Pancreas (tissue), 10 donors: ENCODE measurements at places on chromosomes 11 and 22. TPM values are rescaled to one million over a fixed set of nuclear protein-coding genes. Genes with fewer than 3 reads are reported as not detected.

DNA sequence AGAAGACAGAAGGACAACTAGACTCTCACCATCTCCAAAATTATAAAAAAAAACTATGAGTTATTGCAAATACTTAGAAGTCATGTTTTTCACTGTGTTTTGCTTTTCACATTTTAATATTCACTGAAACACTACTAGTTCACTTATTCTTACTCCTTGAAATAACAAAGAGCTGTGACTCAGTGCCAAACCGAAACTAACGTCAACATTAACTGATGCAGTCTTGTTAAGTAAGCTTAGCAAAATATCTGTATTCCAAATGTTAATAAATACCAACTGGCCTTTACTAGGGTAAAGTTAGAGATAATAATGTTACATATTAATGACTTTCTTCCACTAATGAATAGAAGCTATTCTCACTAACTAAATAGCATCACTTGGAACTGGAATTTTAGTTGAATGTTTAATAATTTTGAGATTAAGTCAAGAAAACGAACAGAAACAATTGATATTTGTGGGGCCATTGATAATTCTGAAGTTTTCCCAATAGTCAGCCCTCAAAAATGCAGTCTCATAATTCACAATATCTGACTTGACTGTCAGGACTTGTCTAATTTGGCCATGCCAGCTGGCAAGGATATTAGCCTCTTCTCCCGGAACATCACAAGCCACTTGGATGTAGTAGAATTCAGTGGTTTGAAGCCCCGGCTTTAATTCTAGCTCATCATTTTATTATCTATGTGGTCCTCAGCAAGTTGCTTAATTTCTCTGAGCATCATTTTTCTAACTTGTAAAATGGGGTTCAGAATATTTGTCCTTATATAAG lies 230.1 kb upstream of the DDI1 start:
- H3K27ac ChIP-seq = no peak overlapping the region
- H3K4me3 ChIP-seq = no peak overlapping the region

- H3K27me3 ChIP-seq = no peaks in the 10 kb centered on the region
- H3K27ac ChIP-seq = no peak overlapping the region
- no peak overlapping the region for H3K4me3 ChIP-seq
- no peaks in the 10 kb centered on the region for H3K36me3 ChIP-seq
- DNase-seq = no peak
Observed at GRCh38 chr11:45563810-45564209, 101.6 kb downstream of the CHST1 start.

- no peaks in the 10 kb centered on the region for H3K36me3 ChIP-seq
- H3K27ac ChIP-seq = no peak overlapping the region
- no peak overlapping the region for H3K4me3 ChIP-seq
- peaks cover 4% of the 10 kb centered on the region for H3K4me1 ChIP-seq
- no peak for DNase-seq
- no peaks in the 10 kb centered on the region for H3K27me3 ChIP-seq
Observed at GRCh38 chr22:30824096-30824495, 129.4 kb downstream of the OSBP2 start.

GRCh38 chr22:21624120-21624879 lies 5.5 kb downstream of the YDJC start:
- no peak for DNase-seq
- H3K27ac ChIP-seq = no peak overlapping the region
- peaks cover 11% of the 10 kb centered on the region for H3K4me1 ChIP-seq
- no peaks in the 10 kb centered on the region for H3K27me3 ChIP-seq

DNA sequence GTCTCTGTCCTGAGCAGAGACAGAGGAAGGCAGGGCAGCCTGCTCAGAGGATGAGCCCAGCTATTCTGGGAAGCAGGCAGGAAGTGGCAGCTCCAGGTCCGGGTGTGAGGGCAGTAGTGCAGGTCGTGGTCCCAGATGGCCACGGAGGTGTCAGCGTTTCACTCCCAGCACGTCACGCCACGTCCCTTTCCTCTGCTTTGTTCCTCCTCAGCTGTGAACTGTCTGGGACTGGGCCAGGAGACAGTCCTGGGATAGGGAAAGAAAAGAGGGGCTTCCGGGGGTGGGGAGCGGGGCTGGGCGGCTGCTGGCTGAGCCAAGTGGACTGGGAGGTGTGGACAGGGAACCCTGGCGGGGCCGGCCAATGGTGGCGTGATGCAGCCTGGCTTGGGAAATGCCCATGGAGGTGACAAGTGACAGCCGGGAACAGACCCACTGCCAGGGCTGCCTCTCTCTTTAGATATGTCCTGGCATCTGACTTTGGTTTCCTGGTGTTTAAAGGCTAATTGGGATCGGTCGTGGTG lies 64.7 kb downstream of the KCNQ1 start:
- H3K27me3 ChIP-seq = no peaks in the 10 kb centered on the region
- H3K4me3 ChIP-seq = no peak overlapping the region
- H3K27ac ChIP-seq = no peak overlapping the region

DNA sequence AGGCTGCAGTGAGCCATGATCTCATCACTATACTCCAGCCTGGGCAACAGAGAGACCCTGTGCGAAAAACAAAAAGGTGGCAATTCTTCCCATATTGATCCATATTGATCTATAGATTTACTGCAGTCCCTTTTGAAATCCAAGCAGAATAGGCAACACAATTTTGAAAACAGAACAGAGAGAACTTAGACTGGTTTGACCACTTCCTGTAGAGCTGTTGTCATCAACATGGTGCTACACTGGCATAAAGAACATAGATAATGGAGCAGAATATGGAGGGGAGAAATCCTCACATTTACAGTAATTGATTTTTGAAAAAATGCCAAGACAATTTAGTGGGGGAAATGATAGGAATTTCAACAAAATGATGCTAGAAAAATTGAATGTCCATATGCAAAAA lies 34.1 kb downstream of the GRK3 start:
- no peaks in the 10 kb centered on the region for H3K27me3 ChIP-seq
- H3K36me3 ChIP-seq = no peaks in the 10 kb centered on the region
- no peak for DNase-seq

OMP gene
- total RNA-seq = not detected

DNA sequence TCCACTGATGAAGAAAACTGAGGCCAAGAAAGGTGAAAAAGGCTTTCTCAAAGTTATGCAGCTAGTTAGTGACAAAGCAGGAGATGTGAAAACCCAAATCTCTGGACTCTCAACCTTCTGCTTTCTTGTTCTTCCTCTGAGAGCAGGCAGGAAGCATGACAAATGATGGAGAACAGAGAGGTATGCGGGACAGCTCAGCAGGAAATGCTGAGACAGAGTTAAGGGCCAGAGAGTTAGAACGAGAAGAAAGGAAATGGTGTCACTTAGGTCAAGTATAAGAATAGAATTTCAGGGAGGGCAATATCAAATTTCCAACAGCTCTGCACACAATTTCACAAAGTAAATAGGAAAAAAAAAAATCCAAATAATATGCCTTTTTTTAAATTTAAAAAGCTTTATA lies 67.6 kb upstream of the ARHGAP42 start:
- no peaks in the 10 kb centered on the region for H3K27me3 ChIP-seq
- DNase-seq = no peak
- no peaks in the 10 kb centered on the region for H3K4me1 ChIP-seq

TSPAN32 gene
- total RNA-seq = 0.25 TPM

DNA sequence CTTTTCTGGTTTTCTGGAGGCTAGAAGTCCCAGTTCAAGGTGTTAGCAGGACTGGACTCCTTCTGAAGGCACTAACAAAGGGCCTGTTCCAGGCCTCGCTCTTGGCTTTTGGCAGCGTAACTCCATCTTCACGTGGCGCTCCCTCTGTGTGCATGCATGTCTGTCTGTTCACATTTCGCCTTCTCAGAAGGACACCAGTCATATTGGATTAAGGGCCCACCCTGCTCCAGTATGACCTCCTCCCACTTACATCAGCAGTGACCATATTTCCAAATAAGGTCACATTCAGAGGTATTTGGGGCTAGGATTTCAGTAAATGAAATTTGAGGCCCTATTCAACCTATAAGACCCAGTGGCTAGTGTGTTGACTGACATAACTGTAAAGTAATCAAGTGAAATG lies 20.0 kb downstream of the APLP2 start:
- no peak overlapping the region for H3K4me3 ChIP-seq
- peaks cover 17% of the 10 kb centered on the region for H3K4me1 ChIP-seq
- H3K36me3 ChIP-seq = no peaks in the 10 kb centered on the region
- H3K27ac ChIP-seq = no peak overlapping the region

DNA sequence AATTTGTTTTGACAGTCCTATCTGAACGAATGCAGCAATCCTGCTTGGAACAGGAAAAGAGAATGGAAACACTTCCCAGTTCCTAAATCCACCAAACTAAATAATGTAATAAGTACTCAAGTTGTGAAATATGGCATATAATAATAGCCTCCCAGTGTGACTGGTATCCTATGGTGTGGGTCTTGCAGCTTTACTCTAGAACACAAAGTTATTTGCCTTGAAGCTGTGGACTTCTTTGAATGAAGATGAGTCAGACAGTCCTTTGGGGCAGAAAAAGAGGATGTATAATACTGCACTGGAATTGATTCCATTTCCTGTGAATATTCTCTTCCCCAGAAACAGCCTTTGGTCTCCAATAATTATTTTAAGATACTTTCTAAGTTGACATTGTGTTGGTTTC lies 887.0 kb downstream of the KCNA4 start:
- no peak overlapping the region for H3K4me3 ChIP-seq
- H3K27me3 ChIP-seq = no peaks in the 10 kb centered on the region
- H3K27ac ChIP-seq = no peak overlapping the region
- no peaks in the 10 kb centered on the region for H3K36me3 ChIP-seq
- no peaks in the 10 kb centered on the region for H3K4me1 ChIP-seq

- no peak for DNase-seq
- H3K4me3 ChIP-seq = no peak overlapping the region
- no peaks in the 10 kb centered on the region for H3K4me1 ChIP-seq
Observed at GRCh38 chr22:44361391-44362126, 48.8 kb upstream of the SHISAL1 start.

DNA sequence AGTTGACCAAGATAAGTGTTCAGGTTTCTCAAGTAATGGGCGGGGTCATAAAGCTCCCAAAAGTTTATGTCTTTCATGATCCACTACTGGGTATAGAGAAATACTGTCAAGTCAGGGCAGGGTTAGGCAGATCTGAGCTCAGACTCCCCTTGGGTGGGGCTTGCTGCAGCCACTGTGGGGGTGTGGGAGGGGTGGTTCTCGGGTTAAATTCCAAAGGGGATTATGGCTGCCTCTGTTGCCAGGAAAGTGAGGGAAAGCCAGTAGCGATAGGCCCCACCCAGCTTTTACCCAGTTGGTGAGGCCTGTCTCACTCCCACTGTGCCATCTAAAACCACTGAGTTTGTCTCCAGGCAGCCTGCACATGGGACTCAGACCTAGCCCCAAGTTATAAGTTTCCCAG lies 37.8 kb downstream of the DLG2 start:
- no peaks in the 10 kb centered on the region for H3K4me1 ChIP-seq
- no peak for DNase-seq
- no peaks in the 10 kb centered on the region for H3K27me3 ChIP-seq

DNA sequence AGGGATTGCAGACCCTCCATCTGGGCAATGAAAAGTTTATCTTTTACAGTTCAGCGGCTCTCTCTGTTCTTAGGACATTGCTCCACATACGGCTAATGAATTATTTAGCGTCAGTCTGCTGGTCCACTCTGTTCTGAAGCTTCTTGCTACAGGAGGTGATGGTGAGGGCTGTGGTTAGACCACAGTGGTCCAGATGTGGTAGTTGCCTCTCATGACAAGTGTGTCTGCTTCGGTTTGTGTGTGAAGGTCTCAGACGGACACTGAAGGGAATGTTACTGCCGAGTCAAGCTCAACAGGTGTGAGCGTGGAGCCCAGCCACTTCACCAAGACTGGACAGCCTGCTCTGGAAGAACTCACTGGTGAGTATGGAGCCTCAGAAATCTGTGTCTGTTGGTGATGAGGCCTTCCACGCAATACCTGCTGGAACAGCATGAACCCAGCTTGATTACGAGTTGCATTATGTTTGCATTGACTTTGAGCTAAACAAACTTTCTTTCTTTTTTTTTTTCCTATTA lies 220.8 kb downstream of the DBX1 start:
- no peaks in the 10 kb centered on the region for H3K27me3 ChIP-seq
- H3K36me3 ChIP-seq = no peaks in the 10 kb centered on the region
- no peaks in the 10 kb centered on the region for H3K4me1 ChIP-seq
- no peak overlapping the region for H3K27ac ChIP-seq
- no peak overlapping the region for H3K4me3 ChIP-seq
